ENCODE measurements at places on chromosomes 6 and 20. TPM values are rescaled to one million over a fixed set of nuclear protein-coding genes. Genes with fewer than 3 reads are reported as not detected.
A peak's percentile ranks its signal among the peaks of the same experiment; 100 is the strongest.

GRCh38 chr6:46011188-46012085, 4.2 kb downstream of the CLIC5 start:
- no peak for DNase-seq

GRCh38 chr20:25254571-25254970, 6.7 kb downstream of the PYGB start:
- no peak for DNase-seq

GRCh38 chr20:63745961-63746731, 6.6 kb downstream of the SLC2A4RG start:
- no peak for DNase-seq

The FERMT1 gene
- total RNA-seq = 276 TPM

The LY6G6F gene
- total RNA-seq = not detected

GRCh38 chr6:160069050-160069454, 52.6 kb upstream of the SLC22A1 start:
- DNase-seq = no peak

- DNase-seq = no peak
These were observed 9.5 kb downstream of the DEK start for GRCh38 chr6:18254793-18255192.

DNA sequence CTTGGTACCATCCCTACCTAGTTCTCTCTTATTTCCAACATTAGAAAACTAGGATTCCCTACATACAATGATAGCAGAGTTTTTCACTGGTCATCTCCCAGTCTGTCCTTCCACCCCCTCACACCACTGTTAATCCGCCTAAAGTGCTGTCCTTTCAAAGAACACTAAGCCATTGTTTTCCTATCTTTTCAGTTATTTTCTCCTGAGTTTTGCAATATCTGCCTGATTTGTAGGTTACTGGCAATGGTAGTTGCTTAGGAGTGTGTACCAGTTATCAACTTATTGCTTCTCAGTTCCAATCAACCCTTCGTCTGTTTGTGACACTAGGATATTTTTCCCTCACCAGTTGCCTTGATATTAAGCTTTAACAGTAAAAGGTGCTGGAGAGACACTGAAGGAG, 135.0 kb downstream of the EPM2A start:
- no peak for DNase-seq

DNA sequence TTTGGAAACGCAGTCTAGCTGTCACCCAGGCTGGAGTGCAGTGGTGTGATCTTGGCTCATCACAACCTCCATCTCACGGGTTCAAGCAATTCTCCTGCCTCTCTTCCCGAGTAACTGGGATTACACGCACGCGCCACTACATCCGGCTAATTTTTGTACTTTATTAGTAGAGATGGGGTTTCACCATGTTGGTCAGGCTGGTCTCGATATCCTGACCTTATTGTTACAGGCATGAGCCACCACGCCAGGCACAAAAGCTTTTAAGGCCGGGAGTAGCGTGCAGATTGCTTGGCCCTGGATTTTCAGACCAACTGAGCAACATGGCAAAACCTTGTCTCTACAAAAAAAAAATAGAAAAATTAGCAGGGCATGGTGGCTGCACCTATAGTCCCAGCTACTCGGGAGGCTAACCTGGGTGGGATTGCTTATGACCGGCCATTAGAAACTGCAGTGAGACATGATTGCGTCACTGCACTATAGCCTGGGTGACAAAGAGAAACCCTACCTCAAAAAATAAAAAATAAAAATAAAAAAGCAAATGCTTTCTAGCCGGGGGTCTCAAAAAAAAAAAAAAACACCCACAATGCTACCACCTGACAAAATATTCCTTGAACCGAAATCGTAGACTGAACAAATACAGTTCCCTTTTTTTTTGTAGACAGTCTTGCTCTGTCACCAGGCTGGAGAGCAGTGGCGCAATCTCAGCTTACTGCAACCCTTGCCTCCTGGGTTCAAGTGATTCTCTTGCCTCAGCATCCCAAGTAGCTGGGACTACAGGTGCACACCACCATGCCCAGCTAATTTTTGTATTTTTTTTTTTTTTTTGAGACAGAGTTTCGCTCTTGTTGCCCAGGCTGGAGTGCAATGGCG, 15.0 kb downstream of the RBM39 start:
- no peak for DNase-seq

DNA sequence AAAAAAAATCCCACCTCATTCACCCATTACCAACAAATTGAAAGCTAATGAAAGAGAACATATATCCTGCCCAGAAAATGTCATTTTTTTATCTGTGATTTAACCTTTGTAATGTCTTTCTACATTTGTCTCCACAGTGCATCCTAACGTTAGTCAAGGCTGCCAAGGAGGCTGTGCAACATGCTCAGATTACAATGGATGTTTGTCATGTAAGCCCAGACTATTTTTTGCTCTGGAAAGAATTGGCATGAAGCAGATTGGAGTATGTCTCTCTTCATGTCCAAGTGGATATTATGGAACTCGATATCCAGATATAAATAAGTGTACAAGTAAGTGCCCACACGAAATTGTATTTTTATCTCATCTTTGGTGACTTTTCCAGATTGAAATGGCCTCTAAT, 30.0 kb downstream of the RSPO3 start:
- no peak for DNase-seq

DNA sequence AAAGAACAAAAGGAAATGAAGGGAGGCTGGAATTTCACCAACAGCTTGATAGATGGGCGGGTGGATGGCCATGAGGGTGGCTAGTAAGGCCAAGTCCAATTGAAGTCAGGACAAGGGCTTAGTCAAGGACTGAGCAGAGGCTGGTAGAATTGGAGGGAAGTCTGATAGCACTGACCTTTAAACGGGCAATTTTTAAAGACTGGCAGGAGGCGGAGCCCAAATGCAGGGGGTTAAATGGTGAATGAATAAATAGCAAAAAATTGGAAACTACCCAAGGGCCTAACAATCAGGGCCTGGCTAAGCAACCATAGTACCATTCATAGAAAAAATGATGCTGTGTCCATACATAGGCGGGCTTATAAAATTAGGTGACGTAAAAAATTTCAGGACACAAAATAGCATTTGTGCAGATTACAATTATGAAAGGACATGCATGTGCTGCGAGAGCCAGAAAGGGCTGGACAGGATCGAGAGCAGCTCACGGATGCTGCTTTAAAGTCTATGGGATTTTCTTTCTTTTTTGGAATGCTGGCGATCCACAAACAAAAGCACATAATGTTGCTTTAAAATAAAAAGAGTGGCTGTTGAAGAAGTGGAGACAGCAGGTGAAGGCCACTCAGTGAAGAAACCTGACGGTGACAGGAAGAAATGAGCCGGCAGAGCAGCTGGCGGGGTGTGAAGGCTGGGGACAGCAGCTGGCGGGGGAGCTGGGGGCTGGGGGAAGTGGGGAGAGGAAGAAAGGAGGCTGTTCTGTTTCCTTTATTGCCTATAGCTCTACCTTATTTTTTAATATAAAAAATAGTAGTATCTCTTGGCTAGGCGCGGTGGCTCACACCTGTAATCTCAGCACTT, 42.8 kb upstream of the TAF8 start:
- no peak for DNase-seq

The LIN28B gene
- not detected for total RNA-seq

The PLTP gene
- total RNA-seq = 58.8 TPM

The SEMG1 gene
- total RNA-seq = not detected

DNA sequence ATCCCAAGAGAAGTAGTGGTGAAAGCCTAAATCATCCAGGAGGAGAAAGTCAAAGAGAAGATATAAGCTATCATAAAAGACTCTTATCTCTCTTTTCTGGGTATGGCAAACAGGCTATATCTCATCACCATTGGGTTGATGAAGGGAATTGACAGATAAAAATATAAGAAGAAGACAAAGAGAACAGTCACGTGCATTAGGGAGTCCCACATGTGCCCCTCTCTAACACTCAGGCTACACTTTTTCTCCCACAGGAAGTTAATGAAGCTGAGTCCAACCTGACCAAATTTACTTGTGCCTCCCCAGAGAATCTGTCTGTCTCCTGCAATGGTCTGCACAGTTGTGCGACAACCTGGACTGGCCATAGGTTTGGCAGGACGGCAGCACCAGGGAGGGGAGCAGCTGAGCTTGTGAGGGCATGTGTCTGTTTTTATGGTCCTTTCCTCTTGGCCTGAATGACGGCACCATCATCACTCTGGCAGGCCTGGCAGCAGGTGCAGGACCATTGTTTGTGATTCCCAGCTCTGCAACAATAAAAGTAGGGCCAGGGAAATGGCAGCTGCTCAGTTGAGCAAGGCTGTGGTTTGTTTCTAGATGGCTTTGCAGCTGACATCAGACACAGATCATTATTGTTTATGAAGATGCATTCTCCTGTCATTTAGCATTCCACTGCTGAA, 144.5 kb upstream of the MCHR2 start:
- DNase-seq = no peak

GRCh38 chr6:67687396-67687795, 947.7 kb upstream of the ADGRB3 start:
- no peak for DNase-seq

DNA sequence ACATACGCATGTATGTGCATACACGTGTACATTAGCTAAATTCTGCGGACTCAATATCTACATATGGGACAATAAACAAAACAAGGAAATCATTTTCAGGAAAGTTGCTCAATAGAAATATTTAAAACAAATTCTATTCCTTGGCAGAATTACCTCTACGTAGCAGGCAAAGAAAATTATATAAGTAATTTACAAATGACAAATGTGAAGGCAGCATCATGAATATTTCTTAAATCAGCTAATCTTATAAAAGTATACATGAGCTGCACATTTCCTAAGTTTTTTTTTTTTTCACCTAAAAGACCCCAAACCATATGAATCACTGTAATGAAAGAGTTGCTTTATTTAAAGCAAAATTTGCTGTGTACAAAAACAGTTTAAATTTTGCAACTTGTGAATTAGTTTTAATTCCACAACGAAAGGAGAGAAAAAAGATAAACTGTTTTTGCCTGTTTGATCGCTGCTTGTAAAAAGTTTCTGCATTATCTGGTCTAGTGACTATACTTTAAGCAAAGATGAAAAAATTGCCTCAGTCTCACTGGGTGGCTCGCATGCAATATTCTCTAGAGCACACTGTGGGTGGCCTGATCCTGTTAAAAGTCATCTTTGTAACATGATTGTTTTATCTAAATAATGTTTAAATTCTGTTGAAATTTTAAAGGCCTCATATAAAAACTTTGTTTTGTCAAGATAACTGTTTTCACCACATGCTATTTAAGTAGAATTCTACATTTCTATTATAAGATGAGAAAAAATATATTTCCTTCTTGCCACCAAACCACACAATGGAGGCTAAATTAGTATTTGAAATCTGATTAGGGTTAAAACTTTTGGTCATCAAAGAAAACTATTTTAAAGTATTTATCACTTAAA, 57.1 kb downstream of the HUS1B start:
- no peak for DNase-seq

- DNase-seq = peak; percentile 70
These were observed 114.5 kb downstream of the SLC22A3 start for GRCh38 chr6:160462551-160463109.

- no peak for DNase-seq
These were observed 33.1 kb downstream of the ATP9A start for GRCh38 chr20:51734876-51735720.

DNA sequence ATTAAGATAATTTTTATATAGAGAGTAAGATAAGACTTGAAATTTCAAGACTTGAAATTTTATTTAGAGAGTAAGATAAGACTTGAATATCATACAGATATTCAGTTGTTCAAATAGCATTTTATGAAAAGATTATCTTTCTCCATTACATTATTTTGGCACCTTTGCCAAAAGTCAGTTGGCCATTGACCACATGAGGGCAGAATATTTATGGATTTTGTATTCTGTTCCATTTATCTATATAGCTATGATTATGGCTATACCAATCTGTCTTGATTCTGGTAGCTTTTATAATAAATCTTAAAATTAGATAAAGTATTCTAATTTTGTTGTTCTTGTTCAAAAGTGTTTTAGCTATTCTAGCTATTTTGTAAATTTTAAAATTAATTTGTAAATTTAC, 537.9 kb upstream of the GJE1 start:
- no peak for DNase-seq

The BTN1A1 gene
- total RNA-seq = not detected

DNA sequence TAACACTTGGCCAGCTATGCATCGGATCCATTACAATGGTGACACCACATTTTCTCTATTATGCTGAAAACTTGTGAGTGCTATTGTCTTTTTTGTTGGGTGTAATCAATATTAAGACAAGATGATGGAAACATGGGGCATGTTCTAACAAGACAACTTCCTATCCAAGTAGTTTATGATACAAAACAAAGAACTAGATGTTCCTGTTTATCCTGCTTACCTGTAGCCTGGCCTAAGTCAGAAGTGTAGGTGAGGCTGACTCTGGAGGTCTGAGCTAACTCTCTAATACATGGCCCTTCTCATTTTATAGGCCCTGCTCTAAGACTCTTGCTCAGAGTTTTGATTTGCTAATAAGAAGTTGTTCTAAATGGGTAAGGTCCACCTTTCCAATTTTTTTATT, 242.4 kb upstream of the STXBP5 start:
- peak; percentile 69 for DNase-seq

DNA sequence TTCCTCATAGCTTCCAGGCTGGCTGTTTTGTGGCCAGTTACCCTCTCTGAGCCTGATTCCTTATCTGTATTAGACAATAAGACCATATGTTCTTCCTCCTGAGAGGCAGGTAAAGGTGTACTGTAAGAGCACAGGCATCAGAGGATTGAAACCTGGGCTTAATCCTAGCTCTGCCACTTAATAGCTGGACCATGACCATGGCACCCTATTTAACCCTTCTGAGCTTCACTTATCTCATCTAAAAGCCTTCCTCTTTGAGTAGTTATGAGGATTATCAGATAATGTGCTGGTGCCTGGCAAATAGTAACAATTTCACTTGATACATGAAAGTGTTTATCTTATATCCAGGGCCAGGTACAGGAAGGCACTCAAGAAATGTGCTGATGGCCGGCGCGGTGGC, 34.9 kb downstream of the BCL2L1 start:
- no peak for DNase-seq

The TRIM15 gene
- not detected for total RNA-seq

The CHRNA4 gene
- total RNA-seq = not detected

- no peak for DNase-seq
These were observed 26.6 kb downstream of the ZHX3 start for GRCh38 chr20:41290804-41291389.

The FAM83C gene
- total RNA-seq = 2.6 TPM

- peak; percentile 85 for DNase-seq
These were observed 102.8 kb upstream of the SGK1 start for GRCh38 chr6:134420614-134421181.

DNA sequence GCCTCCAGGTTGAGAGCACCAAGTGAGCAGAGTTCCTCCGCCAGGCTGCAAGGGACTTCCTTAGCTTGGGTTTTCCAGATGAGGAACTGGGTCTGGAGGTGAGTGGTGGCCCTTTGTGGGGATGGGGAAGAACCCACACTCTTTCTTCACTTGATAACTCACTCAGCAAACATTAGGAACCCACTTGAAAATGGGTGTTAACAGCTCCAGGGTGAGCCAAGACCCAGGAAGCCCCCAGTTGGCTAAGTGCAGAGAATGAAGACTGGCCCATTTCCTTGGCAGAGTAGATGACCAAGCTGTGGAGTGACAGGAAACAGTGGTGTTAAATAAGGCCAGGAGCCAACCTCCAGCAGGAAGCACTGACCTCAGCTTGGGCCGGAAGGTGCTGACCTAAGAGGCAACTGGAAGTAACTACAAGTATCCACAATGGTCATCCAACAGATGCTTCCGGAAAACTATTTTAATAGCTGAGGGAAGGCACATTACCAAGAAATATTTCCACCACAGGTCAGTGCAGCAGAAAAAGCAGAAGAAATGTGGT, 22.7 kb downstream of the MRPL14 start:
- DNase-seq = no peak

The GINS1 gene
- 23.2 TPM for total RNA-seq

GRCh38 chr20:48816282-48817205, 11.3 kb downstream of the PREX1 start:
- no peak for DNase-seq

Data from foreskin keratinocyte (primary cell).